ENCODE measurements at places on chromosomes 3 and 15.
A peak's percentile ranks its signal among the peaks of the same experiment; 100 is the strongest.

- H3K4me1 ChIP-seq, result peaks cover 38% of the 10 kb centered on the region
- peak; percentile 48 for DNase-seq
- peak overlapping the region; percentile 93 for H3K27ac ChIP-seq
- peak overlapping the region; percentile 93 for H3K4me3 ChIP-seq
Observed at GRCh38 chr15:31325595-31326155, 960 bp upstream of the KLF13 start.

- no peaks in the 10 kb centered on the region for H3K27me3 ChIP-seq
- H3K4me3 ChIP-seq, result no peak overlapping the region
- peaks cover 5% of the 10 kb centered on the region for H3K4me1 ChIP-seq
- DNase-seq, result no peak
Observed at GRCh38 chr3:40765884-40766283, 241.1 kb downstream of the ZNF621 start.

GRCh38 chr3:196976941-196977340 is 8.3 kb upstream of the PIGZ start:
- no peak overlapping the region for H3K4me3 ChIP-seq
- peaks cover 3% of the 10 kb centered on the region for H3K36me3 ChIP-seq
- H3K27me3 ChIP-seq, result peaks cover 4% of the 10 kb centered on the region
- DNase-seq, result no peak
- H3K27ac ChIP-seq, result no peak overlapping the region

DNA sequence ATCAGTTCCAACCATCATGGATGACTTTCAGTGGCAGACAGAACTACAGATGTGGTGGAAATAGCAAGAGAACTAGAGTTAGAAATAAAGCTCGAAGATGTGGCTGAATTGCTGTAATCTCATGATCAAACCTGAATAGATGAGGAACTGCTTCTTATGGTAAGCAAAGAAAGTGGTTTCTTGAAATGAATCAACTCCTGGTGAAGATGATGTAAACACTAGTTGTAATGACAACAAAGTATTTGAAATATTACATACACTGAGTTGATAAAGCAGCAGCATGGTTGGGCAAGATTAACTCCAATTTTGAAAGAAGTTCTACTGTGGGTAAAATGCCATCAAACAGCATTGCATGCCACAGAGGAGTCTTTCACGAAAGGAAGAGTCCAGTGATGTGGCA is 131.7 kb upstream of the FAM3D start:
- H3K4me3 ChIP-seq, result no peak overlapping the region
- H3K27me3 ChIP-seq, result peaks cover 3% of the 10 kb centered on the region
- H3K27ac ChIP-seq, result no peak overlapping the region
- DNase-seq, result no peak
- no peaks in the 10 kb centered on the region for H3K4me1 ChIP-seq

DNA sequence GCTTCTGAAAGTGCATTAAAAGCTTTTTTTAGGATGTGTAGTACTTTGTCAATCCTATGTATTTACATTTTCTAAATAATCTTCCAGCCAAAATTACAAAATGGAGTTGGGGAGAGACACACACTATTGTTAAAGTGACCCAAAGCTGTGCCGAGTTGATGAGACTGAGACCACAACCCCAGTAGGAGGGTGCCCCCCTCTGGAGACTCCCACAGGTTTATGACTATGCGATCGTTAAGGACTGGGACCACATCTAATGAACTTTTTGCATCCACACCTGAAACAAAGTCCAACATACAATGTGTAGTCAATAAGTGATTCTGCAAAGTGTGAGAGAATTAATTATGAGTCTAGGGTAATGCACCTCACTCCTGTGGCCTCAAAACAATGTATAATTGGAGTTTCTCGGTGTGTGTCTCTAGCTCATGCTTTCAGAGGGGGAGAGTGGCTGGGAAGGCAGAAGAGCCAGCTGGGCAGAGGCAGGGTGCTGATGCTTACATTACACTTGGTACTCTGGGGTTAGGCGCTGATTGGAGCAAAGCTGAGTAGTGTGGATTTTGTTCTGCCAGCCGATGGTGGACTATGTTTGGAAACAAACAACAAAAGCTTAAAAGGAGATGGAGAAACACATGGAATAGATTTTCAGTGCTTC is 102.8 kb downstream of the KCNH8 start:
- H3K36me3 ChIP-seq, result peaks cover 2% of the 10 kb centered on the region
- H3K4me1 ChIP-seq, result peaks cover 20% of the 10 kb centered on the region
- no peak for DNase-seq
- H3K27me3 ChIP-seq, result no peaks in the 10 kb centered on the region
- H3K4me3 ChIP-seq, result no peak overlapping the region

DNA sequence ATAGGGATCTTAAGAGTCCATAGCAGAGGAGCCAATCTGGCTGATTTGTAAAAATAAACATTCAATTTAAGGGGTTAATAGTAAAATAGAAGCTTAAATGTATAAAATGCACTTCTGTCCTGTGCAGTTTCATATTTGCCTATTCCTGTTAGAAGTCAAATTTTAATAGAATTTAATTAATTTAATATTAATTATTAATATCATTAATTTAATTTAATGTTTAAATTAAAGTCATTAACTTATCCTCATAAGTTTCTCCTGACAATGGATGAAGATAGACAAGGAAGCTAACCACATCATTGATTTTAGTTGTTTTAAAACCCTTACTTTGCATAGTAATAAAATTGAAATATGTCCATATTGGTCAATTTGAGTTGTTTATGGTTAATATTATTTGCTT is 1096.2 kb upstream of the EPHA6 start:
- no peaks in the 10 kb centered on the region for H3K4me1 ChIP-seq
- H3K27me3 ChIP-seq, result no peaks in the 10 kb centered on the region
- no peak overlapping the region for H3K27ac ChIP-seq
- H3K36me3 ChIP-seq, result no peaks in the 10 kb centered on the region

GRCh38 chr3:148318240-148318639 is 379.5 kb upstream of the AGTR1 start:
- H3K27me3 ChIP-seq, result no peaks in the 10 kb centered on the region
- no peaks in the 10 kb centered on the region for H3K36me3 ChIP-seq
- DNase-seq, result no peak
- no peak overlapping the region for H3K27ac ChIP-seq
- H3K4me1 ChIP-seq, result peaks cover 6% of the 10 kb centered on the region

DNA sequence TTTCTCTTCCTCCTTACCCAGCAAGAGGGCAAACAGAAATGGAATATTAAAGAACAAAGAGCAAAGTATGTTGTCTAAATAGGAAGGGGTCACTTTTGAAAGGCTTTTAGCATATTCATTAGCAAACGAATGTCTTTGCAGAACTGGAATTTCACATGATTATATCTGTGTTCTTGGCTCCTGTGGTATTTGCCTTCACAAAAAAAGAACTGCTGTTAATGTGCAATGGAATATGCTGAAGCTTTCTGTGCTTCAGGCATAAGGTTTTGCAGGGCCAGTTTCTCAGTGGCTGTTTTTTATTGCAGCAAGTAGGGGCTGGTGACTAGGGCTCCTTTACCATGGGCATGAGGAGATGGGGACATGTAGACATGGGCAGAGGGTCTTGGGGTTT is 173.4 kb downstream of the USP13 start:
- no peak overlapping the region for H3K27ac ChIP-seq
- H3K4me1 ChIP-seq, result no peaks in the 10 kb centered on the region
- H3K36me3 ChIP-seq, result no peaks in the 10 kb centered on the region
- H3K27me3 ChIP-seq, result peaks cover 1% of the 10 kb centered on the region
- no peak for DNase-seq

DNA sequence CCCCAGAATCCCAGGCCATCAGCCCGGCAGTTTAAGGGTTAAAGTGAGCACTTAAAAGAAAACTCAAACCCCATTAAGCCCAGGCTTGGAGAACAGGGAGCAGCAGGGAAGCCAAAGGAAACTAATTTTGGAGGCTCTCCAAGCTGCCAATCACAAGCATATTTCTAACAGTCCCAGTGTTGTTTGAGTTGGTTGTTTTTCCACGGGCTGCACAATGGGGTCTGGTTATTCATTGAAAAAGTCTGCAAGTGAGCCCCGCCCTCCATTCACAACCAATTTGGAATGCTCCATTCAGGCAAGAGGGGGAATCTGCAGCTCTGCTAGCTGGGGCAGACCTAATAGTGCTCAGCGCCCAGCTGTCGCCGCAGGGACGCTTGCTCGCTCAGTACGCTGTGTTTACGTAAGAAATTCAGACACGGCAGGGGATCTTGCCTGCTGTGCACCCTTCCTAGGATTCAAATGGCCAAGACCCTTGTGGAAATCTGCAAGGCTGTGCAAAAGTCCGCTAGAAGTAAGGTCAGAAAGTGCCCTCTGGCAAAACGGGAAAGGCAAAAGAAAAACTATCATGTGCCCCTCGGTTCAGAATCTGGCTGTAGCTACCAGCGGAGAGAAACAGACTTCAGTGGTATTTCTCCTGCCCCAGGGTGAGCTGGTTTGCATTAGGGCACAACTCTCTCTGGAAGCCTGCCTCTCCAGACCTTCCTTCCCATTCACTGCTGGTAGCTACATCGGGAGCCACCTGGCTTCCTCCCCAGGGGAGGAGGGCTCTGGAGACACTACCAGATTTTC is 11.0 kb downstream of the ETV5 start:
- no peaks in the 10 kb centered on the region for H3K36me3 ChIP-seq
- peaks cover 6% of the 10 kb centered on the region for H3K27me3 ChIP-seq
- H3K27ac ChIP-seq, result no peak overlapping the region
- H3K4me1 ChIP-seq, result no peaks in the 10 kb centered on the region

DNA sequence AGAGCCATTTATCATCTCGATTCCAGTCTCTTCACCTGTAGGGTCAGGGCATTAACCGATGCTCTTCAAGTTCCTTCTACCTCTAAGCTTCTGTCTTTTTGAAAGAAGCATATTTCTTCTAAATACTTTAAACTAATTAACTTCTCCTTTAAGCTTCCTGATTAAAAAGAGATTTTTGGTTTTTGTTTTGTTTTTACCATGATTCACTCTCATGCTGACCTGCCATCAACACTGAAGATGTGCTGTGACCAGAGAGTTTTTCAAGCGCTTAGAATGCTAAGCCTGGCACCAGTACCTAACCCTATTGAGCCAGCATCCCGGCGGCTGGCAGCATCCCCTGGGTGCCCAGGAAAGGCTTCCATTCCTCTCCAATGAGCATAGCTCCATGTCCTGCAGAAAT is 89.3 kb downstream of the FOXP1 start:
- DNase-seq, result no peak
- H3K36me3 ChIP-seq, result peaks cover 9% of the 10 kb centered on the region
- H3K4me3 ChIP-seq, result no peak overlapping the region
- no peak overlapping the region for H3K27ac ChIP-seq
- H3K4me1 ChIP-seq, result peaks cover 22% of the 10 kb centered on the region
- no peaks in the 10 kb centered on the region for H3K27me3 ChIP-seq

GRCh38 chr3:141250828-141251227 is 19.2 kb downstream of the PXYLP1 start:
- no peak overlapping the region for H3K27ac ChIP-seq
- H3K36me3 ChIP-seq, result peaks cover 3% of the 10 kb centered on the region

- H3K4me1 ChIP-seq, result no peaks in the 10 kb centered on the region
- H3K27me3 ChIP-seq, result no peaks in the 10 kb centered on the region
- no peak overlapping the region for H3K27ac ChIP-seq
- no peak for DNase-seq
- peaks cover 37% of the 10 kb centered on the region for H3K36me3 ChIP-seq
Observed at GRCh38 chr3:197125636-197126035, 96.0 kb upstream of the MELTF start.

- no peaks in the 10 kb centered on the region for H3K36me3 ChIP-seq
- H3K27me3 ChIP-seq, result peaks cover 2% of the 10 kb centered on the region
- H3K4me3 ChIP-seq, result no peak overlapping the region
Observed at GRCh38 chr15:69798481-69799250, 299.1 kb downstream of the TLE3 start.

- no peak overlapping the region for H3K27ac ChIP-seq
- no peaks in the 10 kb centered on the region for H3K36me3 ChIP-seq
- no peak overlapping the region for H3K4me3 ChIP-seq
- H3K4me1 ChIP-seq, result peaks cover 3% of the 10 kb centered on the region
Observed at GRCh38 chr3:69435274-69436265, 49.7 kb upstream of the FRMD4B start.

DNA sequence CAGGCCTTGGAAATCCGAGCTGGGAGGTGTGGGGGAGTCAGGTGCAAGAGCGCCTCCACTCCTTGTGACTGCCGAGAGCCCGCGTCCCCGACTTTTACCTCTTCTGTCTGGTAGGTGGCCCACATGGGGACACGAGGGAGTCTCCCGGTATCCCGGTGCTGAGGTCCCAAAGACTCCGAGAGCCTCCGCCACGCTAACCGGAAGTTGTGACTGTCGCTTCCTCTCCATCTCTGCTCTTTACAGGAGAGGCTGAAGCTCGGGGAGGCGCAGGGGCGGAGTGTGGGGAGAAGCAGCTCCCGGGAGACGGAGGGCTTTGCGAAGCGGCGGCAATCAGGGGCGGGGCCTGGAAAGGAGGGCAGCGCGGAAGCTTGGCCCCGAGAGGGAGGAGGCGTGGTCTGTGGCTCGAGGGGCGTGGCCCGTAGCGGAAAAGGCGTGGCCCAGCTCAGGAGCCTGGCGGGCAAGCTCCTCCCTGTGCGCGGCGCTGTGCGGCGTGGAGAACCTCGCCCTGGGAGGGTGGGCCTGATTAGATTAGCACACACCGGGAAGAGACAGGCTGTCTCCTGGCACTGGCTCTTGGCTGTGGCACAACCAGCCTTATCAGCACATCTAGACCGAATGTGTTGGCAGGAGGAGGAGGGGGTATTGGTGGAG is 143.9 kb downstream of the GABRB3 start:
- no peaks in the 10 kb centered on the region for H3K27me3 ChIP-seq
- no peak for DNase-seq
- H3K36me3 ChIP-seq, result no peaks in the 10 kb centered on the region
- no peak overlapping the region for H3K4me3 ChIP-seq

DNA sequence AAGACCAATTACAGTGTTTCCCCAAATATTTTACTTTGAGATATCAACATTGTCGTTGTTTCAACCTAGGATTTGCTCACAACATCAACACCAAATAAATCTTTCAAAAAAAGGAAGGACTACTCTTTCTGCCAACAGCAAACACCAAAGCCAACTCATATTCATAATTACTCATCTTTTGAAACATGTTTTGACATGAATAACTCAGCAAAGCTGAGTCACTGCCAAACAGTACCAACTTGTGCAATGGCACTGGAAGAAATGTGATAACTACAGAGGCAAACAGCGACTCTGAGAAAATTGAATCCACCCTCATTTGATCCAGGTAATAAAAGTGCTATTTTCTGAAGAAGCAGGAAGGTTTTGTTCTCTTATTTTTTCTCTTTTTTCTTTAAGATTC is 67.2 kb downstream of the PEX5L start:
- no peak overlapping the region for H3K4me3 ChIP-seq
- no peaks in the 10 kb centered on the region for H3K36me3 ChIP-seq
- H3K4me1 ChIP-seq, result no peaks in the 10 kb centered on the region
- H3K27ac ChIP-seq, result no peak overlapping the region
- DNase-seq, result no peak

GRCh38 chr15:80990955-80991354 is 1.3 kb upstream of the MESD start:
- H3K4me1 ChIP-seq, result peaks cover 29% of the 10 kb centered on the region
- H3K27ac ChIP-seq, result no peak overlapping the region
- H3K27me3 ChIP-seq, result no peaks in the 10 kb centered on the region
- no peak for DNase-seq
- H3K4me3 ChIP-seq, result no peak overlapping the region
- H3K36me3 ChIP-seq, result peaks cover 6% of the 10 kb centered on the region

GRCh38 chr3:181712226-181712552 is 464 bp downstream of the SOX2 start:
- peaks cover 4% of the 10 kb centered on the region for H3K4me1 ChIP-seq
- peaks cover 14% of the 10 kb centered on the region for H3K27me3 ChIP-seq
- H3K4me3 ChIP-seq, result no peak overlapping the region
- H3K27ac ChIP-seq, result no peak overlapping the region
